ENCODE measurements at places on chromosomes 4 and X.

DNA sequence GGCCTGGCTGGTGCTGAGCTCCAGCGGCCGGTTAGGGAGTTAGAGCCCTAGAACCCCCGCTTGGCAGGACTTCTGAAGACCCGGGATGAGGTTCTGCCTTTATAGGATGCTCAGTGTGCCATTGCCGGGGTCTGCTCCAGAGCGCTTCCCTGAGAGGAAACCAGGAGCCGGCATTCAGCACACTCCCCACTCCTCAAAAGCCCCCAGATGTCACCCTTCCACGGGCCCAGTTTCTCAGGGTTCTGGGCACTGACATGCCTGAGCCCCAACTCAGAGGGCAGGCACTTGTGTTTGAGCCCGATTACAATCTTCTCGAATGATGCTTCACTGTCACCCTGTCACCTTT is 6.5 kb downstream of the NKX3-2 start:
- DNase-seq: no peak

GRCh38 chr4:157447195-157447594 is 226.7 kb downstream of the GRIA2 start:
- DNase-seq: no peak

DNA sequence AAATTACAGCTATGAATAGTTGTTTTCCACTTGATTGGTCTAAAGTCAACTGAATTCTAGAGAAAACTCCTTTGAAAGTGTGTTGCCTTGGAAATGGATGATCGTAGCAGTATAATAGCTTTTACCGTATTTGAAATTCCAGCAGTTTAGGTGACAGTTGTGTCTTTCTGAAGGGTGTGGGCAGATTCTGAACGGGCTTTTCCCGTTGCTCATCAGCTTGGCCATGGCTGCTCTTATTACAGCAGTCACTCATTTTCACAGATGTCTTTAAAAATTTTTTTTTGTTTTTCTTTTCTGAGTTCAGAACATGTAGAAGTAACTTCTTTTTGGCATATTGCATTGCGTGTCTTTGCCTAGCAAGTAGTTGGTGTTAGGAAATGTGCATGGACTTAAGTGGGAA is 69.6 kb upstream of the SLC4A4 start:
- DNase-seq: no peak

GRCh38 chr4:95018785-95019184 is 261.0 kb downstream of the BMPR1B start:
- no peak for DNase-seq

Data from DMS79 (cell line).